NCI-H69 (cell line): ENCODE measurements at places on chromosomes 7 and 10.

GRCh38 chr7:134866617-134867016 lies 87.2 kb downstream of the CALD1 start:
- DNase-seq: no peak

- DNase-seq: no peak
Measured at GRCh38 chr10:99827936-99828335, 45.5 kb downstream of the ABCC2 start.

GRCh38 chr7:149791-150636 lies 42.4 kb upstream of the FAM20C start:
- no peak for DNase-seq

DNA sequence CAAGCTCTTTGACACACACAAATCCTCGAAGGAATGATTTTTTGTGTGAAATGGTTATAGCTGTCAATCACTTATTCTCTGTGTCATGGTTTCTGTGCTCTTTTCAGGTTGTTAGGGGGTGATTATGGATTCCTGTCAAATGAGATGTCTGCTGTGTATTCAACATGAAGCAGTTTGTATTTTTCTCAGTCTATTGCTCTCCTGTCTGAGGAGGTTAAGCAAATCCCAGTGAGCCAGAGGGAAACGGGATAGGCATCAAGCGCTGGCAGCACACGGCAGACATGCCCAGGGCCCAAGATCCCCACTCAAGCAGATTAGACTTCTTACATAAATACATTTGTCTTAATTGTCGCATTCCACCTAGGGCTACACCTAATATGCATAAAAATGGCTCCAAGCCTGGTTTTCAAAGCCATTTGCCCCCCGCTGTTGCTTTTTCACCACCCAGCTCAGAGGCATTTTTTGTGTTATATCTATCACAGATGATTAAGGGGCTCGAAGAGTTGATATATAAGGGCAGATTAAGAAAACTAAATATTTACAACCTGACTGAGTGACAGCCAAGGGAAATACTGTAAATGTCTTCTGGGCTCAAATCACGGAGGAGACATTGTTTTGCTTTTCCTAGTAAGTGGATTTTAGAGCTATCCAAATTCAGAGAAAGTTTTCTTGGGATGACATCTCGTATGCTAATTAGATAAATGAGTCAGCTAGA lies 192.7 kb upstream of the LRGUK start:
- peak; percentile 93 for DNase-seq

DNA sequence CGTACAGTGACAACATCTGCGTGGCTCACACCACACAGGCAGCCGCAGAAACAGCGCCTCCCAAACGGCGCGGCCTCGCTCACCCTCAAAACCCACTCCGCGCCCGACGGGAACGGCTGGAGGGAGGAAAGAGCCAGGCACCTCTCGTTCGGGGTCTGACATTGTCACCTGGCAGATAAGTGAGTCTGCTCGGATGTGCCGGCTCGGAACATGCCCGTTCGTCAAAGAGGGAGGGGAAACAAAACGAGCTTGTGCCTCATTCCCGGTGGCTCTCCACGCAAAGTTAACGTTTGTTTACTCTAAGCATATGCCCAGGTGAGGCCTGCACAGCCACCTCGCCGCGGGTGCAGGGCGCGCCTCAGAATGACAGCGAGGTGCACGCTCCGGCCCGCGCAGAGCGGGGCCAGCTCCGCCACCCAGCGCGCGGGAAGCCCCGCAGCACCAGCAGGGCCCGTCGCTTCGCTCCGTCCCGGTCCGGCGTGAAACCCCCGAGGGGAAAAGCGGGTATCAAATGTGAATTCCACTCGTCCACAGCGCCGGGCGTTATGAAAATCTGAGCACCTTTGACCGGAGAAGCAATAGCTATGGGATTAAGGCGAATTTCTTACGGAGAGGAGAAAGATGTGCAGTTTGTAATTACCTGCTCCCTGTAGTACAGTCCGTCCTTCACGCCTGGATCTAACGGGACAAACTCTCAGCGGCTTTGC lies 13.1 kb downstream of the CNPY1 start:
- peak; percentile 49 for DNase-seq

GRCh38 chr10:115558252-115558651 lies 465.1 kb downstream of the ATRNL1 start:
- DNase-seq: no peak
